ENCODE measurements at places on chromosomes 11 and 22.

GRCh38 chr22:32339190-32340012, 18.3 kb upstream of the RFPL3 start:
- DNase-seq: no peak

DNA sequence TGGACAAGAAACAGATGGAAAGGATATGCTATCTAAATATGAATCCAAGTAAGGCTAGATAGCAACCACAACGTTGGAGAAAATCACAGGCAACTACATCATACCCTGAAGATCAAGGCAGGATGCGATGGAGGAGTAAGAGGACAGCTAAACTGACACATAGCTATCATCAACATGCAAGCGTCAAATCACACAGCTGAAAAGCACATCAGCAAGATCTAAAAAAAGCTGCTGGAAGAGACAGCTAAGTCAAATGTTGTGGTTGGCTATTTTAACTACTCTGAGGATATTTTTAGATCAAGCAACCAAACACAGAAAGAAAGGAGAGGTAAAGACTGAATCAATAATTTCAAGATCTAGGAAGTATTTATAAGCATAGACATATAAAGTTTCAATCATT, 466.9 kb downstream of the BRD1 start:
- no peak for DNase-seq

DNA sequence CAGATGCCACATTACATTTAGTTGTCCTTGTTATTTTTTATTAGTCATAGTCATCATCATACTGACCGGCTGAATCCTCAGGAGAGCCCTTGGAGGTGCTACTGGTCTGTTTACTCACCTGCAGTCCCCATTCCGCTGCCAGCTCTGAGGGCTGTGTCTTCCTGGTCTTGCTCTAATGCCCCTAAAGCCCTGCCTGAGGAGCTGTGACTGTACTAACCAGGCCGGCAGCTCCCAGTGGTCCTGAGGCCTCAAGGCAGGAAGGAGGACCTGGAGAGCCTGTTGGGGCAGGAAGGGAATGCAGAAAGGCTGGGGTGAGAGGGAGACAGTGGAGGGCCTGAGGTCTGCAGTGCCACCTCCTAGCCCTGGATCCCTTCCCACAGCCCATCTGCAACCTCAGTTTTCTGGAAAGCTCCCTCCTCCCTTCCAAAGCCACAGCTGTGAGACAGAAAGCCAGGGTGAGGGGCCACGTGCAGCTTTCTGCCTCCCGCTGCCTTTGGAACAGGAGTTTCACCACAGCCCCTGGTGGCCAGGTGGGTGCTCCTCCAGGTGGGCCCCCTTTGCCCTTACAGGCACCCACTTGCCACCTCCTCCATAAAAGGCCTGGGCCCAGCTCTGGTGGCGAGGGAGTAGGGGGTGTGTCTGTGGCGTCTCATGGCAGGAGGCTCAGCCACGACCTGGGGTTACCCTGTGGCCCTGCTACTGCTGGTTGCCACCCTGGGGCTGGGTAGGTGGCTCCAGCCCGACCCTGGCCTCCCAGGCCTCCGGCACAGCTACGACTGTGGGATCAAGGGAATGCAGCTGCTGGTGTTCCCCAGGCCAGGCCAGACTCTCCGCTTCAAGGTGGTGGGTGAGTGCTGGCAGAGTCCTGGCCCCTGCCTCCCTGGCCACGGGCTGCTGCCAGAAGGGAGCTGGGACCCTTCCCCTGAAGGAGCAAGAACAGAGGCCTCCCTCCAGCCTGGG, at the start of gene ZP1:
Gene ZP1, plus strand, starts transcription at position 632 of the 960 bp plus-strand sequence. Its CDS starts 20 bp downstream, at position 652.
- DNase-seq: no peak

DNA sequence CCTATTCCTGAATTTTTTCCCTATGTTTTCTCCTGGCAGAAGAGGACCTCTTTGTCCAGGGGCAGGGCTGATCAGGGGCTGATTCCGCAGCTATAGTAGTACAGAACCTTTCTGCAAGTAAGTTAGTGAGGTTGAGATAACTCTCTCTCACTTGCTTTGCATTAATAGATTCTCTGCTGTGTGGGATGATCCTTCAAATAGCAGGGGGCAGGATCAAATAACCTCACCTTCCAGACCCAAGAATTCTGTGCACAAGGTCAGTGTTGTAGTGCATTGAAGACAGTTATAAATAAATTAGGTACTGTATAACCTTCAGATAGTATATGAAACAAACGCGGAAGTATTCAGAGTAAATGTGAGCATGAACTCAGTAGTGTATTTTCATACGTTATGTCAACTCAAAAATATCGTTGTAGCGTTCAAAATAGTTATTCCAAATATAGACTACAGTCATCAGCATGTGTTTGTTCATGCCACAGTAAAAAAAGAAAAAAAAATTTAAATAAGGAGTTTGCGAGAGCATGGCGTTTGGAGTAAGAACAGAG, 278 bp downstream of the MMP26 start:
- no peak for DNase-seq

DNA sequence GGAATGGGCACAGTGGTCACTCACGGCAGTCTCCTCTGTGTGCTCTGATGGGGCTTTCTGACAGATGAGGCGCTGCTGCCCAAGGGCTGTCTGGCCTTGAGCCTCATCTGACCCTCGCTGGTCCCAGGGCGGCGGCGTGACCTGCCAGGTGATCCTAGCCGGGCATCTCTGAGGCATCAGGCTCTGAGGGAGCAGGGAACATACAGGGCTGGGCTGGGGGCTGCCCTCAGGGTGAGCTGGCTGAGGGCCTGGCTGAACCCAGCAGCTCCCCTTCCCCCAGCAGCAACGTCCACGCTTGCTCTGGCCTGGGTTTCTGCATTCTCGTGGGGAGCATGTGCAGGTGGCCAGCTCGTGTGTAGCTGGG, 47.6 kb downstream of the MOB2 start:
- DNase-seq: no peak

- no peak for DNase-seq
Observed at GRCh38 chr11:105489446-105489845, 120.4 kb upstream of the GRIA4 start.

DNA sequence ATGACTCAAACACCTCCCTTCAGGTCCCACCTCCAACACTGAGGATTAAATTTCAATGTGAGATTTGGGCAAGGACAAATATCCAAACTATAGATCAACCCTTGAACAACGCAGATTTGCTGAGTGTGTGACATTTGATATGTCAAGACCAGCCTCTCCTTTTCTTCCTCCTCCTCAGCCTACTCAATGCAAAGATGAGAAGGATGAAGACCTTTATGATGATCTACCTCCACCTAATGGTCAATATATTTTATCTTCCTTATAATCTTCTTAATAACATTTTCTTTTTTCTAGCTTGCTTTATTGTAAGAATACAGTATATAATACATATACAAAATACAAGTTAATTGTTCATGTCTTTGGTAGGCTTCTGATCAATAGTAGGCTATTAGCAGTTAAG, 67.5 kb upstream of the MPPED2 start:
- no peak for DNase-seq

DNA sequence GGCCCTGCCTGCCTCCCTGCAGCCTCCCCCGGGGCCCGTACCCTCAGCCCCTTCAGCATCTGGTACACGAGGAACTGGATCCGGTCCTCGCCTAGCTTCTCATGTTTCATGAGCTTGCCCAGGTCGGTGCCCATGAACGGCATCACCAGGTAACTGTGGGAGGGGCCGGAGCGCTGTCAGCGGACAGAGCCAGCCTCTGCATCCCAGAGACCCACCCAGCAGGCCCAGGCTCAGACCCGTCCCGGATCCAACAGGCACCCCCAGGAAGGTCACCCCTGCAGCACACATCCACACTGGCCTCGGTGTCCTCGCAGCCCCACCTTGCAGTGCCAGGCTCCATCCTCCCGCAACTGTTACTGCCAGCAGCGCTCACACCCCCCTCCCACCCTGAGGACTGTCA, 4.4 kb downstream of the MAPK12 start:
- DNase-seq: no peak

- no peak for DNase-seq
Observed at GRCh38 chr11:121930004-121930965, 185.7 kb downstream of the BLID start.

DNA sequence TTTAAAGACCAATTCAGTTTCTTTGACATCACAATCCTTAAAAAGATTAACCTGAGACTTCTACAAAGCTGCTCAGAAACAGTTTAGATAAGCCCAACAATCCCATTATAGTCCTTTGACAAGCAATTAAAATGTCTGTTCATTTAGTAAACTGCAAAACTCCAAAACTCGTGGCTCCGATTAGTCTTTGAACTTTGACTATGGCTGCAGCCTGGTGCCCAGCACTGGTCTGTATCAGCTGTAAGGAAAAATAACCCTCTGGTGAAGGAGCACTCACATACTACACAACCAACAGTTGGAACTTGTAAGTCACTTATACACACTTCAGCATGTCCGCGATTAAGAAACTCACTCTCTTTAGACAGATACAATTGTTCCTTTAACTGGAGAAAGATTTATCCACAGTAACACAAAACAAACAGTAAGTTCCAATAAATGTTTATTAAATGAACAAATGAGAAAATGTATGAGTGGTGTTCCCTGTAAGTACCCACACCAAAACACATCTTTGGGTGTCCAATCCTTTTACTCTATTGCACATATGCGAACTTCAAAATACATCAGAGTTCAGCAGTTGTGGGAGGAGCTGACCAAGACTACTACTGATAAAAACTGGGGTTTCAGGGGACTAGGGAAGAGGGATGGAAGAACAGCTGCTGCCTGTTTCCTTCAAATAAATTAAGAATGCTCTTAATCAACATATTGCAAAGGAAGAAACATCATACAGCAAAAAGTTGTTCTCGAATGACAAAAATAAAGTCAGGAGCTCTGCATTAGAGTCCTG, 36.4 kb downstream of the PITPNB start:
- DNase-seq: no peak

- no peak for DNase-seq
Observed at GRCh38 chr11:103709371-103709770, 327.1 kb upstream of the DDI1 start.

DNA sequence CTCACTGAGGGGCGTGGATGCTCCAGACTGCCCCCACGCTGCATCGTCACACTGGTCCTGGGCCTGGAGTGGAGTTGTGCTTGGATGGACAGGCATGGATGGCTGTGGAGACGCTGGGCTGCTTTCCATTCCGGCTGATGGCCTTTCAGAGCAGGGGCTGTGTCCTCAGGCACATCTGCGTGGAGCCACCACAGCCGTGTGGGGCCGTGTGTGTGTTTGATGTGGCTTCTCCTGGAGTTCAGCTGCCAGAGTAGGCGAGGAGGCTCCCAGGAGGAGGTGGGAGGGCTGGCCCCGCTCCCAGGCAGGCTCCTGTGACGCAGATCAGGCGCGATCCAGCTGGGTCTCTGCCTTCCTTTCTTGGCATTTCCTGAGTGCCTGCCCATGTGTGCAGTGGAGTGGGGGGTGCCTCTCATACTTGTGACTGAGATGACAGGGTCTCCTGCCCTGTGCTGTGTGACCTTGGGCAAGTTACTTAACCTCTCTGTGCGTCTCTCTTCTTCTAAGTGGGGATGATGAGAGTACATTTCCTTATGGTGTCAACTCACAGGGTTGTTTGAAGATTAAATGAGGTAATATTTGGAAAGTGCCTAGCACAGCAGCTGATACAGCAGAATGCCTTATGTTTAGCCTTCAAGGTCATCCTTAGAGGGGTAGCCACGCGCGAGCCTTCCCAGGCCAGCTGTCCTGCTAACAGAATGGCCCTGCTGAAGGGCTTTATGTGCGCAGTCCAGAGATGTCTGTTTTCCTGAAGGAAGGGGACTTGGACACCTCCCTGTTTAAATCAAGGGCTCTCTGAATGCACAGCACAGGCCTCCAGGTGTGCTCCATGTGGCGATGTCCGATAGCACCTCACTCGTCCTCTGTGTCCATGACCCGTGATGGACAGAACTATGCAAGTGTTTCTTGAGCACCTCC, 33.5 kb downstream of the GLB1L2 start:
- no peak for DNase-seq

GRCh38 chr22:42388130-42388797, 43.9 kb downstream of the NFAM1 start:
- no peak for DNase-seq

- DNase-seq: no peak
Observed at GRCh38 chr11:133929401-133930052, 27.2 kb downstream of the IGSF9B start.

DNA sequence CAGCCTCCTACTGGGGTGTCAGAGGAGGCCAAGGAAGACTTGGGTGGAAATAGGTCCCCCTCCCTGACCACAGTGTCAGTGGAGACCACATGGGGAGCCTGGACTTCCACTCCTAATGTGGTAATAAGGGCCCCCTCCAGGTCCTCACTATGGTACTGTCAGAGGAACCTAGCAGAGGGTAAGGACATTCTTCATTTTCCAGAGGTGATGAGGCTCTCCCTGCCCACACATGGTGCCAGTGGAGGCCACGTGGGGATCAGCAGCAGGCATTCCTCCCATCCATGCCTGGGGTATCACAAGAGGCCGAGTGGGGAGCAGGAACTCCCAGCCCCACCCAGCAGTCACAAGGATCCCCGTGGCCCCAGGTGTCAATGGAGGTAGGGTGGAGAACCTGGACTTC, 6.5 kb upstream of the CLDN5 start:
- no peak for DNase-seq

GRCh38 chr22:49276567-49276966, 551.1 kb downstream of the BRD1 start:
- DNase-seq: no peak

DNA sequence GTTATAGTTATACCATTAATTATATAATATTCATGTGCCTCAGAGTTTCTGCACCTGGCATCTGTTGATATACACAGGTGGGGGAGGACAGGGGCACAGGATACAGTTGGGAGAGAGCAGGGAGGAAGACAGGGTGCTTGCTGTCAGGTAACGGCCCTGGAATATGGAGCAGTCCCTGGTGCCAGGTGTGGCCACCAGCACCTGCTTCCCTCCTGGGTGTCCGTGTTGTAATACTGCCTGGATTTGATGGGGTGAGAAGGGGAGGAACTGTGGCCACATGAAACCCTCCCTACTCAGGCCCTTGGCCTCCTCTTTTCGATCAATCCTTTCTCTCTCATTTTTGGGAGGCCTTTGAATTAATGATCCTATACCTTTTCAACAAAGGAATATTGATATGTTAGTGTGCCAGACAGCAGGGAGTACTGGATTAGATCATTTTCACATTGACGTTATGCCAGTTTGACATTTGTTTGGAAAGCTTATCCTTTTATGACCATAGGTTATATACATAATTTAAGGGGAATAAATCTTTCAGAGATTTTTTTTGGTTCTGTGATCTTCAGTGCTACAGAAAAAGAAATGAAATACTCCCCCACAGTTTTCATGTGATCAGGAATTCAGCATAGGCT, 88.6 kb downstream of the TEAD1 start:
- DNase-seq: no peak

DNA sequence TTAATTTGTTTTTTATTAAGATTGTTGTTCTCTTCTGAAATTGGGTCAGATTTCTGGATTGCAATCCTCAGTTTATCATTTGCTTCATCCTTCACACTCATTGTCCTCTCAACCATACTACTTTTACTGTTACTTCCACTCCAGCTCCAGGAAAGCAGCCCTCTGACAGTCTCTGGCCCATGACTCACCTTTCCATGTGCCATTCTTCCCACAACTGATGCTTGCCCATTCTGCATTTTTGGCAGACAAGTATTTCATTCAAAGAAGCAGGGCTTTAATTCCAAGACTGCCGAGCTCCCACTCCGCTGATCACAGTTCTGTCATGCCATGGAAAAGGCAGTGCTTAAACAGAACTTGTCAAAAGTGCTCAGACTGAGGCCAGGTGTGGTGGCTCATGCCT, 139.2 kb downstream of the WNT11 start:
- no peak for DNase-seq

Data from CD4-positive, alpha-beta T cell treated with Interleukin-6 for 4 hours (primary cell).